ENCODE measurements at places on chromosomes 12 and 14.

GRCh38 chr12:72286526-72286925, 14.4 kb downstream of the TRHDE start:
- no peak for DNase-seq

DNA sequence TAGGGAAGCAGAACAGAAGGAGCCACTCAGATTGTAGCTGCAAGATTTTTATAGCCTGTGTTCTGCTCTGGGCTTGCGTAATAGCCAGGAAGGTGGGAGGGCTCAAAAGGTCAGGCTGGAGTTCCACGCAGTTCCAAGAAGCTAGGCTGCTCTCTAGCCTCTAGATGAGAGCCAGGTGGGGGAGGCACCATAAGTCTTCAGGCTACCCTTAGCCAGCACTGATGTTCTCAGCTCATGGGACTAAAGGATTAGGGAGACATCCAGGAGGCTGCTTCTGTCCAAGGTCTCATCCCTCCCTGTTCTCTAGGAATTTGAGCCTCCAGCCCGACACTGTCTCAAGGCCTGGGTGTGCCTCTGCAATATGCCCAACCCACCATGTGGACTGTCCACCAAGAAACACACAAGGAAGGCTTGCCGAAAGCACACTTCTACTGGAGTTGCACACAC, 1.7 kb downstream of the LMBR1L start:
- DNase-seq: no peak

- no peak for DNase-seq
These were observed 724.0 kb upstream of the TMEM132C start for GRCh38 chr12:127542931-127543330.

DNA sequence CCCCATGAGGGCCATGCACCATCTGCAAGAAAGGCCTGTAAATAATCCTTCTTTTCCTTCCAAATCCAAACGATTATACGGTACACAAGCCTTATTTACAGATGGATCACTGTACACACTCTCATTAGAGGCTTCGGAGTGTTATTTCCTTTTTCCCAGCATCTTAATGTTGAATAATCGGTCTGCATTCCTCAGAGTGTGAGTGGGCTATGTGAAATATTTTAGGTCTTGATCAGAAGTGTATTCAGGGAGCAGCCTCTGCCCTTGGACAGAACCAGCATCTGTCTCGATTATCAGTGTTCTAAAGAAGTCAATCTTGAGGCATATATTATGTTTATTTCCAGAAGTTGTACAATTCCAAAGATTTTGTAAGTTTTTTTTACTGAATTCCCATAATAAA, 340.6 kb downstream of the SEC23A start:
- no peak for DNase-seq

DNA sequence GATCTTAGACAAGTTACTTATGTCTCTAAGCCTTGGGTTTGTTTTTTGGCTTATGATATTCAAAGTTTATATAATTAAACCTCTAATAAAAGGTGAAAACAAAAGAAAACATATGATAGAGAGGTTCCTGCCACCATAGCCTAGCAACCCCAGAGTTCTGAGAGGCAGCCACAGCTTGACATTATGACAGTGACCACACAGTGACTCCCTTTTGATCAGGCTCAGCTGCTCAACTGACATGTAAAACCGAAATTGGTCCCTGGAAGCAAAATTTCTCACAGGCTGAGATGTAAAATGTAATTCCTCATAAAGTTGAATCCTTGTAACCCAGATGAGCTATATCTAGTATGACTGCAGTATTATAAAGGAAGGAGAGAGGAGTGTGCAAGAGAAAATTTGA, 108.5 kb downstream of the GCH1 start:
- DNase-seq: no peak

- no peak for DNase-seq
These were observed 369.3 kb downstream of the NUAK1 start for GRCh38 chr12:105769486-105769885.
